ENCODE measurements at places on chromosomes 4 and X. TPM values are rescaled to one million over a fixed set of nuclear protein-coding genes. Genes with fewer than 3 reads are reported as not detected.

- DNase-seq, result no peak
These were observed 12.3 kb upstream of the INPP4B start for GRCh38 chr4:142858446-142858845.

DNA sequence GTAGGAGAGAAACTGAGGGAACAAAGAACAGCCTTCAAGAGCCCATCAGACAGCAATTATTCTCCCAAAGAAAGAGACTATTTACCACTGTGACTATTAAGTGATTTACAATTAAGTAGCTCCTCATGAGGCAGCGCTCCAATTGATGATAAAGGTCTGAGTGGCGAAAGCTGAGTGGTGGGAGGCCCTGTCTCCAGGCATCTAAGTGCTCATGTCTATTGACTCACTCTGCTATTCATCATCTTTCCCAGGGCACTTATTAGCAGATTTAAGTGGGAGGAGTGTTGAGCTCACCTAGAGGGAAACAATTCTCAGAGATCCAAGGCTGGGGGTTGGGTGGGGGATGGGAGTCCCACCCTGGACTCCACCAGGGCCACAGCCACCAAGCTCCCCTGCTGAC, 23.3 kb downstream of the AMER1 start:
- DNase-seq, result no peak

- DNase-seq, result no peak
These were observed 42.6 kb upstream of the SLC25A4 start for GRCh38 chr4:185100423-185100822.

DNA sequence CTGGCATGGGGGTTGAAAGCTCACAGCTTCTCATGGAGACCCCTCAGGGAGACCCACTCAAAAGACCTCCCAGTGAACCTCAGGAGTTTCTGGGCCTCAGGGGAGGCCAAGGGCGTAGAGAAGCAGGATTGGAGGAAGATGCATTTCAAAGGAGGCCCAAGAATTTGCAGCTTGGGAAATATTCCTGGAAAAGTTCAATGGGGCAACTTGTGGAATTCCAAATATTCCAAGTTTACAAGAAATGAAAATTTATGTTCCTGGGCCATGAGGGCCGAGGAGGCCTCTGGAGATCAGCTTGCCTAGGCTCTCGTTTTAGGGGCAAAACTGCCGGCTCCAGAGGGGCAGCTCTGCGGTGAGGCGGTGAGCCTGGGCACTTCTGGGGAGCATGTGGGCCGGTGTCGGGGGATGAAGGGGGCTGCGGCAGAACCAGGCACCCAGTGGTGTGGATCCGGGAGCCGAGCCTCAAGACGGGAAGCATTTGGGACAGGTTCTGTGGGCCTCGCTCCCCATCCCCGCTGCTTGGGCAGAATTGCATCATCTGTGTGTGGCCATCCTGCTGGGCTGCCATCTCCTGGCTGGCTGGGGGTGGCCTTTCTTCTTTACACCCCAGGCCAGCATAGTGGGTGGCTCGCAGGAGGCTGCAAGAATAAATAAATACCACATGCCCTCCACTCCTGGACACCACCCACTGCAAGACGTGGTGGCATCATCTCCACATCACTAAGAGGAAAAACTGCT, 54.6 kb upstream of the GPR78 start:
- DNase-seq, result no peak

- no peak for DNase-seq
These were observed 31.2 kb upstream of the PDGFRA start for GRCh38 chr4:54197926-54198325.

DNA sequence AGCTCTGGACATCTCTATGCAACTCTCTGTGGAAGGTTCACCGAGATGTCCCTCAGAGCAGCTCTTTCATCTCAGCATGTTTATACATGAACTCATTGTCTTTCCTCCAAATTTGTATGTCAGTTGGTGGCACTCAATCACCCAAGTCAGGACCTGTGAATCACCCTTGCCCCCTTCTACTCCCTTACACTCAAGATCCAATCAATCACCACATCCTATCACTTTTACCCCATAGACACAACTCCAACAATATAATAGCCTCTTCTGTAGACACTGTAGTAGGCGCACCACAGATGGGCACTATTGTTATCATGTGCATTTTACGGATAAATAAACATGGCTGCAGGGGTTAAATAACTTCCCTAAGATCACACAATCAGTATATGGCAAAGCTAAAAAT, 41.3 kb upstream of the IRF2 start:
- no peak for DNase-seq

- DNase-seq, result no peak
These were observed 389.6 kb upstream of the TRAM1L1 start for GRCh38 chr4:117474987-117475386.

DNA sequence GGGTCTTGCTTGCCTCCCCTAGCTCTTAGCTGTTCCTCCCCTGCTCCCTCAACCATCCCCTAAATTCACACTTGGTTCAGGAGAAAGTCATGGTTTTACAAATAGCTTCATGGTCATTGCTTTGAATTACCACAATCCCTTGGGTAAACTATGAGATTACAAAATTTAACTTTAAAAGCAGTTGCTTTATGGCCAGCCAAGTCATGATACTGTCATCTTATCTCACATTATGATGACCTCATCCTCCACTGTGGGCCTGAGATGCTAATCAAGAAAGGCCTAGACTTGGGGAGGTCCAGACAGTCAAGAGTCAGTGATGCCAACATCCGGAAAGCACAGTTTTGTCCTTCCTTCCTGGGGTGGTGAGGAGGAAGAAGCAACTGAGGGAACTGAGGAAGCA, 10.5 kb upstream of the FGF16 start:
- DNase-seq, result no peak

DNA sequence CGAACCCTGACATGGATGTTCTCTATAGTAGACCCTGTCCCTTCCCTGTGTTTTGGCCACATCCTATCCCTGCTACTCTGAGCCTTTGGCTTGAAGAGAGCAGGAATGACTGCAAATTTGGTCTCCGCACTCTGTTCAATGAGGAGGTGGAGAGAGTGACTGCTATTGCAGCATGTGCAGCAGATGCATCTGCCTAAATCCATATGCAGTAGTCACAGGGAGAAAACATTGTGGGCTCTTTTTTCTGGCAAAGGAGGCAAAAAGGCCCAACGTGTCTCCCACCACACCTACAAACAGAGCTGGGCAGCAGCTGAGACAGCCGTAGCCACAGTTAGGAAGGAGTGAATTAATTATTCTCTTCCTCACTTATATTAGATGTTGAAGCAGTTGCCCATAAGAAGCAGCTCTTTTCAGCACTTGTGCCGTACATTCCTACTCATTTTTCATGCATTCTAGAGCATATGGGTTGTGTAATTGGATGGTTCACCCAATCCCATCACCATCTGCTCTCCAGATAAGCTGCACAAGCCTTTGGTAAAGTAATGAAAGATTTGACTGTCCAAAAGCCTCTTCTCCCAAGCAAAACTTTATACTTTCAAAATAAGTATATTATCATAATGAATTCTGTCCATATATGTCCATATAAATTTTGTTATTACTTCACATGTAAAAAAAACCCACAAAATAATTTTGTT, 147.9 kb upstream of the FAM47A start:
- DNase-seq, result no peak

GRCh38 chr4:71860643-71861042, 76.8 kb upstream of the GC start:
- no peak for DNase-seq

- DNase-seq, result no peak
These were observed 72.3 kb upstream of the STIM2 start for GRCh38 chr4:26788341-26788733.

GRCh38 chr4:172348426-172348825, 535.2 kb downstream of the GALNTL6 start:
- DNase-seq, result no peak

DNA sequence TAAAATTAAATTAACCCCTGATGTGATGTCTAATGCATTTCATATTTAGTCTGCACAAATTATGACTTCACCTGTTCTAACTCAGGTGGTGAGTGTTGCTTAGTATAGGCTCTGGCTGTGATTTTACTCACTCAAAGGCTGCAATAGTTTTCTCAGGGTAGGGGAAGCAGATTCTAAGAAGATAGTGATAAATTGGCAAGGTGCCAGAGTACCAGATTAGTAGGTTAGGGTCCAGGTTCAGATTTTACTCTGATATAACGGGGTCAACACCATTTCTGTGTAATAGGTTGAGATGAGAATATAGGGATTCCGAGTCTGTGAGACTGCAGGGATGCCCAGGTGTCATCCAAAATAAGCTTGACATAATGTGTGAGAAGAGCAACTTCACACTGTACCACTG, 1049.6 kb downstream of the STIM2 start:
- DNase-seq, result no peak

GRCh38 chr4:174707902-174708301, 121.1 kb downstream of the GLRA3 start:
- no peak for DNase-seq

- no peak for DNase-seq
These were observed 107.5 kb downstream of the EGF start for GRCh38 chr4:110020139-110020538.

GRCh38 chrX:65925592-65925991, 114.3 kb downstream of the VSIG4 start:
- DNase-seq, result no peak

DNA sequence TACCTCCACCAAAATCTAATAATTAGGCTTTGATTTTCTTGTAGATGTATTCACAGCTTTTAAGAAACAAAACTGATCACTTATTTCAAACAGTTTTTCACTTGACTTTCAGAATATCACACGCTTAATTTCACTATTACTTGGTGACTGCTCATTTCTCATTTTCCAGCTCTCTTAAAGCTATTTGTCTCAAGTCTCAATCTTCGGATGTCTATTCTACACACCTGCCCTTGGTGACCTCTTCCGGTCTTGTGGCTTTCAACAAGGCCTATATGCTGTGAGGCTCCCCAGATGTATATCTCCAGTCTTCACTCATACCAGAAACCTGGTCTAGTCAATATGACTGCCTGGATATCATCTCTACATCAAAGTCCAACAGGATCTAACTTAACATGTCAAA, 34.9 kb upstream of the ANXA10 start:
- no peak for DNase-seq

GRCh38 chr4:86338989-86339388, 20.9 kb downstream of the MAPK10 start:
- DNase-seq, result no peak

GRCh38 chrX:107845625-107846024, 20.0 kb downstream of the MID2 start:
- no peak for DNase-seq

GRCh38 chr4:109251396-109251795, 51.1 kb downstream of the COL25A1 start:
- DNase-seq, result no peak

DNA sequence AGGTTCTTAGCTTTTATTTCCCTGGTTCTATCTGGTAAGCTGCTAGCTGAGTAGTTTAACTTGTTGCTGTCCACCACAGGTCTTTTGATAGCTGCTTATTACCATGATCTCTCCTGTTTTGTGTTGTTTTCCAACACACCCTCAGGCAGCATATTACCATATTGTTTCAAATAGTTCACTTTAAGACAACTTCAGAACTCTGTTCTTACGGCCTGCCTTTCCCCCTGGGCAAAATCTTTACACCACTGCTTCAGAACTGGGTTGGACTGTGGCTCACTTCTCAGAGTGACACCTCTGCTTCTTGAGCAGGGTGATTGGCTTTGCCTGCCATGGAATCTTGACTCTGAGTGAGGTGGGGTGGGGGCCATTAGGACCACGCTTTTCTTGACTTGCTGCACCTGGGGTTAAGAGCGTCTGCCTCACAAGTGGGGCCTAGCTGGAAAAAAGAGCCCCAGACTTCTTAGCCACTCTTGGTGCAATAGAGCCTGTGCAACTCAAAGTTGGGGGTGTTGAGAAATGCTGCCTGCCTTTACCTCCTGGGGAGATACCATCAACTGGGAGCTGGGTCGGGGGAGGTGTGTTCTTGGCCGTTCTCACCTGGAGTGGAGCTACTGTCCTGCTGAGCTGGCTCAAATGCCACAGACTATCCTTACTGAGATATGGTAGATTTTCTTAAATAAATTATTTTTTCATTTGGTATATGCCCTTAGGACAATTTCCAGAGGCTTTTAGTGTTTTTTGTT, 23.4 kb downstream of the USP9X start:
- DNase-seq, result no peak

GRCh38 chr4:15891312-15891711, 47.2 kb downstream of the FGFBP1 start:
- no peak for DNase-seq

GRCh38 chrX:95718746-95719145, 965.9 kb upstream of the DIAPH2 start:
- no peak for DNase-seq

- DNase-seq, result no peak
These were observed 33.9 kb downstream of the CLCN5 start for GRCh38 chrX:49956313-49956712.

DNA sequence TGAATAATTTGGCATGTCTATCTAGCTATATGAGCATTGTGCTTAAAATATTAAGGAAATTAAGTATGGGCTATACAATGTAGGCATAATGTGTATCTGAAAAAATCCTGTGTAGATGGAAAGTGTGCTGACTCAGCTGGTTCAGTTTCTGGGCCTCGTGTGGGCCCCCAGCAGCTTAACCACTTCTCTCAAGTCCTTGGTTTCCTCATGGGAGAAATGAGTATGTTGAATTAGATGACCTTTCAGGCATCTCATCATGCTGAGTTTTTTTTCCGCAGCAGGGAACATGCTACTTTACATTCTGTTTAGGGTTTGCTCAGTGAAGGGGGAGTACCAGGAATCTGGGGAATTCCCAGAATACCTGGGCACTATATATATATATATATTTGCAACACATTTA, 30.5 kb downstream of the RHOH start:
- no peak for DNase-seq

DNA sequence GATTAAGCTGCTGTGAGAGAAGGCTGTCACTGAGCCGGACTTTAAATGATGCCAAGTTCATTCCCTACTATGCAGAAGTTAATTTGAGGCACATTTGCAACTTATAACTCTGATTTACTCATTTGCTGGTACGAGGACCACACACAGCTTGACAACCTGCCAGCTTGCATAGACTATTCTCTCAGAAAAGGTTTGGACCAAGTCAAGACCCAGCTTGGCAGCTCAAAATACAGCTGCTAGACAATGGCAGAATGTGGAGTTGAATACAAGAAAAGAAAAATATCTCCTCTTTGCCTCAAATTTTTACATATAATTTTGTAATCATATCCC, 338.9 kb downstream of the DHX15 start:
- no peak for DNase-seq

GRCh38 chr4:120156120-120156718, 89.6 kb upstream of the MAD2L1 start:
- peak; percentile 56 for DNase-seq

GRCh38 chrX:72057331-72057730, 74.4 kb downstream of the RTL5 start:
- DNase-seq, result no peak

The CSN1S1 gene
- not detected for total RNA-seq

The HSFX4 gene
- total RNA-seq, result not detected

The ADAM29 gene
- total RNA-seq, result 5.3 TPM

The DCAF12L1 gene
- total RNA-seq, result 29.9 TPM

The CLCN3 gene
- total RNA-seq, result 96.4 TPM

The SMIM10 gene
- total RNA-seq, result 49.8 TPM

The USP17L5 gene
- not detected for total RNA-seq

The UXT gene
- total RNA-seq, result 173 TPM

The ABLIM2 gene
- total RNA-seq, result 7.3 TPM

Measured in prostate gland (tissue), 2 donors.